Posterior vena cava (tissue), 2 donors: ENCODE measurements at places on chromosomes 7 and 10.
A peak's percentile ranks its signal among the peaks of the same experiment; 100 is the strongest.

DNA sequence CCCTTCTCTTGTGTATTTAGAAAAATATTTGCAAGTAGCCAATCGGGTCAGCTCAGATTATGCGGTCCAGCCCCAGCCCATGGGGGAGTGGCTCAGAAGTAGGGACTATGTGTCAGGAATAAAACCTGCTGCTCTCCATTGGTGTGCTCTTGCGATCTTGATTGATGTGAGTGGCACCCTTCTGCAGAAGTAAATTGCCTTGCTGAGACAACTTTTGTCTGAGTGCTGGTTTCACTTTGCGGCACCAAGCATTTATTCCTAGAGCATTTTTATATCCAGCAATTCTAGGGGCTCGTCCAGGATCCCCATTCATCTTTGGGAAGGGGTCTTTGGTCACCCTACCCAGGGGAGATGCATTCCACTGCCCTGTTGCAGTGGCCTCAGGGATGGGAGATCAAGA is 26.1 kb upstream of the FAM221A start:
- DNase-seq = no peak

GRCh38 chr7:91103363-91103762 is 160.9 kb upstream of the FZD1 start:
- no peak for DNase-seq

- DNase-seq = peak; percentile 80
Measured at GRCh38 chr7:157684909-157685429, 348.2 kb downstream of the DNAJB6 start.

GRCh38 chr10:80498078-80498832 is 39.4 kb upstream of the SH2D4B start:
- DNase-seq = no peak

DNA sequence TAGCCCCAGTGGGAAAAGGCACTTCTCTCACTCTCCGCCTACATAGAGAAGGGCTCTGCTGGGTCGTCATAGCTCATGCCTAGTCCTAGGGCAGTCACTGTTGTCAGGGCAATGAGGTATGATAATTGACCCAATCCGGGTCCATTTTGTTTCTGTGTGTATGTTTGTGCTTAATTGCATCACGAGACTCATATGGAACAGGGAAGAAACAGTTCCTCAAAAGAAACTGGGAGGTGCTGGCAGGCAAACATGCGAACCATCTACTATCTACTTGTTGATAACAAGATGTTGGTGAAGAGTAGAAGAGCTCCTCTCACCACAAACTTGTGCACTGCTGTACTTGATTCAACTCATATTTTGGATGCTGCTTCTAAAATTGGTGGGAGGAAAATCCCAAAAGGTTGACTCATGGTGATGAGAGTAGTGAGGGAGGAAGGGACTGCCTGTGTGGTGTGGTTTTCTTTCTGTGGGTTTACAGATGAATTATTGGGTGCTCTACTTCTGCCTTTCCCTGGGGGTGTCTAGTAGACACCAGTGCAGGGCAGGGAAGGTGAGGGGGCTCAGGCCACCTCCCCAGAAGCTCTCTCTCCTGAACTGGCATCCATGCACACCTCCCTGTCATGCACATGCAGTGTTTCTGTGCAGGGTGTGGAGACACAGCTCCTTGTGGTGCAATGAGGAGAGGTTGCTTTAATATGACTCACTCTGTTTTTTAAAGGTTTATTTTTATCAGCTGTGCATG is 29.4 kb downstream of the LSMEM1 start:
- no peak for DNase-seq

DNA sequence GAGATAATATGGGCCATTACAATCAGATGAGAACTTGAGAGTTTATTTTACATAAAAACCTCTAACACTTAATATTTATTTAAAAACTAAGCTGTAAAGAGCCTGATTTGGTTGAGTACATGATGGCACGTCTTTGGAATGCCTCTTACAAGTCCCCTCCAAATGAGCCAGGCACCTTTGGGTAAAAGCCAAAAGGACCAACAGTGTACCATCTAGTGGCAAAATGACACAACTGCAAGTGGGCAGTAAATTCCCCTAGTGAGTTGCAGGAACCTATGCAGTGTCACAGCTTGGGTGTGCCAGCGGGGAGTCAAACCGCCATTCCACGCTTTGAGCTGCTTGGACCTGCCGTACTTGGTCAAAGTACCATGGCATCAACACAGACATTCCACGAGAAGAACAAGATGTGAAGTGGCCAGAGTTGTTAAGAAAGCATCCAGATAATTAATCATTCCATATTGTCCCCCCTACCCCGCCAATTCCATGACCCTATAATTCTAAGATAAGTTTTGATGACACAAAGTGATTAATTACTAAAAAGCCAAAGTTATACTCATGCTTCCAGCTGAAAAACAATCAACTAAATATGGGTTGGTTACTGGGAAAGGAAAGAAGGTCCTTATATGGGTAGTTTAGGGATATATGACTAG is 115.2 kb downstream of the SORBS1 start:
- no peak for DNase-seq

DNA sequence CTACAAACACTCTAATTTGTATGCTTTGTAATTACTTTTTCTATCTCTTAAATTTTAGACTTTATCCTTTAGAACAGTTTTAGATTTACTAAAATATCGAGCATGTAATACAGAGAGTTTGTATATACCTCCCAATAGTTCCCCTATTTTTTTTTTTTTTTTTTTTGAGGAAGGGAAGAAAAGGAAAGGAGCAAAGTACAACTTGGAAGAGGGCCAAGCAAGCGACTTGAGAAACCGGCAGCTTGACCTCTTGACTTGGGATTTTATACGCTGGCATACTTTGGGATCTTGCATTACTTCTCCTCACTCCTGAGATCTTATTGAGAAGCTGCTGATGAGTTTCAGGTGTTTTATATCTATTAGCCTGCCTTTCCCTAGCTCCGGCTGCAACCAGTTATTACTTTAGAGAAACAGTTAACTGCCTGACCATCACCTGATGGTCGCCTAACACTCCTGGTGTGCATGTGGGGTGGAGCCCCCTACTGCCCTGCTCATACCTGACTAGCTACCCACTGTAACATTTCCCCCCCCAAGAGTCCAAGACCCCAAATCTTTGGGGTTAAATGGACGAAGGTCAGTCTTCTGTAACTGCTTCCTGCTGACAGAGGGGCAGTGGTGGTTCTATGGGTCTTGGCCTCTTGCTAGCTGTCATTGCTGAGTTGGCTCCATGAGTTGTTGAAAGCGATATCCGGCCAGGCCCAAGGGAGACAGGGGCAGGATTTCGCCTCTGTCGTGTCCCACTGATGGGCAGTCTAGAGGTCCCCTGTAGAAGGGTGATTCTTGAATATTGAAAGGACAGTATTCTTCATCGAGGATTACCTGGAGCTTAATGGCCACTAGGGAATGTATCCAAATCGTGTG is 28.5 kb downstream of the MKLN1 start:
- DNase-seq = no peak

- no peak for DNase-seq
Measured at GRCh38 chr10:120573355-120573754, 116.3 kb downstream of the PLPP4 start.

- DNase-seq = no peak
Measured at GRCh38 chr7:128123291-128124037, 92.2 kb upstream of the LRRC4 start.

DNA sequence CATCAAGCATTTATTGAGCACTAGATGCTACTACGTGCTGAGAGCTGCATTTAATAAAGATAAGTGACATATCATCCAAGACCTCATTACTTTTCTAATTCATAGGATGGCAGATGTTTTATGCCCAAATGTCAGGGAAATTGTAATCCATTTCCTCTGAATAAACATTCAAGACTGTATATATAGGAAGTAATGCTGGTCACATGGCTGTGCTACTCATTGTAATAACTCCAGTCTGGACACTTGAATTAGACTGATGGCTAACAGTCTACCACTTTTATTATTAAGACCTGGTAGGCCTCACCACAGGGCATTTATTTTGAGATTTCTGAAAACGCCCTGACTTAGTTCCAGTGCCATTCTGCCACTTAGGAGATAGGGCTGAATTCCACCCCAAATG is 36.6 kb downstream of the PIK3AP1 start:
- no peak for DNase-seq

- no peak for DNase-seq
Measured at GRCh38 chr7:80216996-80217842, 82.6 kb downstream of the GNAI1 start.

- no peak for DNase-seq
Measured at GRCh38 chr10:71564194-71564820, 155.3 kb downstream of the C10orf105 start.

DNA sequence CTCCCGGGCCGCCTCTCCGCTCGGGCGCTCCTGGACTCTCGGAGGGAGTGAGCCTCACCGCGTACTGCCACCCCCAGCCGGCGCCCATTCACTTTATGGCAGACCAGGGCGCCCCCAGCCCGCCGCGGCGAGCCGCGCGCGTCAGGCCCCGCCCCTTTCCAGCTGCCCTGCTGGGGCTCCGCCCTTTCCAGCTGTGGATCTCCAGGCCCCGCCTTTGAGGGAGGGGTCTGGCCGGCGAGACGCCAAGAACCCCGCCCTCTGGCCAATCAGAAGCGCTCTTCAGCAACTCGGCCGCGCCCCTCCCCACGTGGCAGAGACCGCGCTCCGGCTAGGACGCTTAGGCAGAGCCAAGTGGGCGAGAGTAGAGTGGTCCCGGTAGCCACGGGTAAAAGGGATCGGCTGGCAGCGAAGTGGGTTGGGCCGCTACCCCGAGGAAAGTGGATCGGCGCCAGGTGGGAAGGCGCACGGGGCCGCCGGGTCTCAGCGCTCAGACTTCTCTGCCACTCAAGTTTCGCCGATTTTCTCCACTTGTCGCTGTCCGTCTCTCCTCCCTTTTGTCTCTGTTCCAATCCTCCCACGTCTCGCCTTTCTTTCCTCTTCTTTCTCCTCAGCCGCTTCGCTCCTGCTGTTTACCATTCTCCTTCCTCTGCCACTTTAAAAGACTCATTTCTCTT is at the start of gene PITX3:
TSS of gene PITX3 (minus strand) at position 69 of the 674 bp plus-strand sequence. CDS start 9,432 bp downstream, outside the sequence.
- DNase-seq = peak; percentile 97

DNA sequence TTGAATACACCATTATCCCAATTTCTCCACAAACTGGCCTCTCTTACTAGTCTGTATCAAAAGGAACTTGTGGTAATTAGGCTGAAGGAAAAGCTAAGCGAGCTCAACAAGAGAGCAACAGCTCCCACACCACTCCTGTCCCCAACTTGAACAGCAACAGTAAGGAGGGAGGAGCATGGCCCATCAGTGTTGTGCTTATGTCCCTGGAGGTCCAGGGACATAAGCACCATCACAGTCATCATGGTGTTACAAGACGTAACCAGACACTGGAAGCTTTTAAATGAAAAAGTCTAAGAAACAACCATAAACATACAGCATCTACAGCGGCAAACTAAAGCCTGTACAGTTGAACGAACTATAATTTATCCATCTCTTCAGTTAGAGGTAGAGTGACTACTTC is 989 bp downstream of the ERLIN1 start:
- DNase-seq = no peak

DNA sequence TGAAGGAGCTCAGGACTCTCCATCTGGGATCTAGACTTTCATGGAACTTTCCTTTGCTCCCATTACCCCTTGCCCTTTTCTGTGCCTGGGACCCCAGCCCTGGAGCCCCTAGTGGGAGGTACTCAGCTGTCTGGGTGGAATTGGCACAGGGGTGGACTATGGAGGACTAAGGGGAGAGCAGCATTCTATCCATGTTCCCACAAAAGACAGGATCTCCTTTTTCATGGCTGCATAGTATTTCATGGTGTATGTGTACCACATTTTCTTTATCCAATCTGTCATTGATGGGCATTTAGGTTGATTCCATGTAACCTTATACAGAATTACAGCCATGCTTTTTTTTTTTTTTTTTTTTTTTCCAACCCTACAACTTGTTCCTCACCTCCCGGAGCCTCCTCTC is 89.1 kb downstream of the GALNT17 start:
- DNase-seq = no peak

DNA sequence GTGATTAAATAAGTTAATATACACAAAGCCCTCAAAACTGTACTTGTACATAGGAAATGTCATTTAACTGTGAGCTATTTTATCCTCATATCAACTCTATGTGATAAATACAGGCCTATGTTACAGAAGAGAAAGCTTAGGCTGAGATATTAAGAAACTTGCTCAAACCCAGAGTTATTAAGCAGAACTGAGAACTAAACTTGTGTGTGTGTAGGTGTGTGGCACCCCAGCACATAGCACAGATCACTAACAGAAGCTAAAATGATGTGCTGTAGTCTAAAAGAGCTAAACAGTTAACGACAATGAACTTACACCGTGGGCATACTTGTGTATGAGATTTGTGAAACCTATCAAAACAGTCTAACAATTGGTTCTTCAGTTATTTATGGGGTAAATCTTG is 34.5 kb downstream of the MTPN start:
- no peak for DNase-seq

DNA sequence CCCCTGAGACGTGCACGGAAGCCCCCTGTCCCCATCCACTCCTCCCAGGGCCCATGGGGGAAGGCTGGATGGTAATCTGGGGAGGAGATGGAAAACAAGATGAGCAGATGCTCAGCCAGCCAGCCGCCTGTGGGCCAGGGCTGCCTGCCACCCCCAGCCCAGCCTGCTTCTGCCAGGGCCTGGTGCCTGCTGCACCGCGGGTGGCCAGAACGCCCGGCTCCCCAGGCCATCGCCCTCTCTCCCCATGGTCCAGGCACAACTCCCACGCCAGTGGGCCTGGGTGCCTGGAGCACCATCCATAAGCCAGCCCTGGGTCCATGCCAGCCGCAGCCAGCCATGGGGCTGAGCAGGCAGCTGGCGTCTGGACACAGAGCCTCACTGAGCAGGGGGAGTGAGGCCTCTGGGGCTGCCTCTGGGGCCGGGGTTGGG is 57.2 kb upstream of the ELN start:
- DNase-seq = peak; percentile 78

DNA sequence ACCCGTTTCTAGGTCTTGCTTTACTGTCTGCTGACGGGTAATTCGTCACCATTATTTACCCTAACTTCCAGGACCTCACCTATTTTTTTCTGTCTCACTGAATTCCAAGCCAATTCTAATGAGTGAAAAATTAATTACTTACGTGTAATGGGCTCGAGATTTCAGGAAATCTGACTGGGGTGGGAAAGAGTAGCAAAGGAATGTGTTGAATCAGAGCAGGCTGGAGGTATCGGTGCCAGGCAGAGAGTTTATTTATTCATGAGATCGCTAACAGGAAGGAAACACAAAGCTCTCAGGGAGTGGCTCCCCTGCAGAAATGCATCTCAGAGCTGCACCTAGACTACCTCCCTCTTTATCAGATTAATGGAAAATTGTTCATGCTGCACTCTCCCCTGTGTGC is 4.0 kb upstream of the DIP2C start:
- DNase-seq = no peak

- DNase-seq = no peak
Measured at GRCh38 chr7:95367606-95368005, 28.6 kb downstream of the PON3 start.

GRCh38 chr7:122885583-122886356 is 490 bp downstream of the CADPS2 start:
- peak; percentile 80 for DNase-seq

GRCh38 chr7:139681812-139682135 is 96.0 kb downstream of the HIPK2 start:
- no peak for DNase-seq

GRCh38 chr7:135175931-135176330 is 5.4 kb upstream of the CYREN start:
- DNase-seq = no peak

GRCh38 chr7:124171068-124171467 is 138.2 kb upstream of the TMEM229A start:
- no peak for DNase-seq
